ENCODE measurements at places on chromosomes 6 and 20. TPM values are rescaled to one million over a fixed set of nuclear protein-coding genes. Genes with fewer than 3 reads are reported as not detected.

GRCh38 chr6:127481628-127482027 is 22.4 kb upstream of the KIAA0408 start:
- H3K4me1 ChIP-seq: peaks cover 45% of the 10 kb centered on the region
- H3K36me3 ChIP-seq: no peaks in the 10 kb centered on the region
- no peak for DNase-seq
- H3K27ac ChIP-seq: peak overlapping the region; percentile 75
- no peaks in the 10 kb centered on the region for H3K27me3 ChIP-seq
- H3K4me3 ChIP-seq: no peak overlapping the region

- no peak overlapping the region for H3K27ac ChIP-seq
- no peaks in the 10 kb centered on the region for H3K36me3 ChIP-seq
- no peak overlapping the region for H3K4me3 ChIP-seq
Observed at GRCh38 chr20:57428324-57429158, 37.3 kb downstream of the RBM38 start.

GRCh38 chr6:38495922-38496635 is 143.7 kb downstream of the BTBD9 start:
- no peak overlapping the region for H3K27ac ChIP-seq
- H3K4me3 ChIP-seq: no peak overlapping the region
- H3K36me3 ChIP-seq: no peaks in the 10 kb centered on the region
- H3K27me3 ChIP-seq: no peaks in the 10 kb centered on the region

DNA sequence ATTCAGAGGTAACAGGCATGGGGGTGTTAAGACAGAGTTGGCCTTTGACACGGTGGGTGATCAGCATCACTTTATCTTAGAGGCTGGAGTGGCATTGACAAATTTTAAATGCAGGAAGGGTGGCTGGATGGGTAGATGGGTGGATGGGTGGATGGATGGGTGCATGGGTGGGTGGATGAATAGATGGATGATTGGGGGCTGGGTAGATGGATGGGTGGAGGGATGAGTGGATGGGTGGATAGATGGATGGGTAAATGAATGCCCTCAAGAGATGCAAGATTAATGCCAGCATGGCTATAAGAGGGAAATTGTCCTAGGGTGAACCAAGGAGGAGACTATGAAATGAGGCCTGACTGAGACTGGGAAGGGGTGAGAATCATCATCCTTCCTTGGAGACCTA is 18.4 kb downstream of the ITPR3 start:
- H3K27me3 ChIP-seq: no peaks in the 10 kb centered on the region
- H3K36me3 ChIP-seq: no peaks in the 10 kb centered on the region
- DNase-seq: no peak
- no peak overlapping the region for H3K4me3 ChIP-seq
- H3K27ac ChIP-seq: no peak overlapping the region

- H3K27me3 ChIP-seq: no peaks in the 10 kb centered on the region
- no peak overlapping the region for H3K4me3 ChIP-seq
- no peaks in the 10 kb centered on the region for H3K36me3 ChIP-seq
- no peak overlapping the region for H3K27ac ChIP-seq
- DNase-seq: no peak
Observed at GRCh38 chr20:59632541-59633113, 28.3 kb downstream of the PHACTR3 start.

GRCh38 chr6:15288856-15289255 is 43.0 kb downstream of the JARID2 start:
- DNase-seq: peak; percentile 36
- H3K36me3 ChIP-seq: no peaks in the 10 kb centered on the region
- H3K27ac ChIP-seq: no peak overlapping the region
- H3K4me3 ChIP-seq: no peak overlapping the region

MAP3K5 gene
- total RNA-seq: 7.4 TPM

DNA sequence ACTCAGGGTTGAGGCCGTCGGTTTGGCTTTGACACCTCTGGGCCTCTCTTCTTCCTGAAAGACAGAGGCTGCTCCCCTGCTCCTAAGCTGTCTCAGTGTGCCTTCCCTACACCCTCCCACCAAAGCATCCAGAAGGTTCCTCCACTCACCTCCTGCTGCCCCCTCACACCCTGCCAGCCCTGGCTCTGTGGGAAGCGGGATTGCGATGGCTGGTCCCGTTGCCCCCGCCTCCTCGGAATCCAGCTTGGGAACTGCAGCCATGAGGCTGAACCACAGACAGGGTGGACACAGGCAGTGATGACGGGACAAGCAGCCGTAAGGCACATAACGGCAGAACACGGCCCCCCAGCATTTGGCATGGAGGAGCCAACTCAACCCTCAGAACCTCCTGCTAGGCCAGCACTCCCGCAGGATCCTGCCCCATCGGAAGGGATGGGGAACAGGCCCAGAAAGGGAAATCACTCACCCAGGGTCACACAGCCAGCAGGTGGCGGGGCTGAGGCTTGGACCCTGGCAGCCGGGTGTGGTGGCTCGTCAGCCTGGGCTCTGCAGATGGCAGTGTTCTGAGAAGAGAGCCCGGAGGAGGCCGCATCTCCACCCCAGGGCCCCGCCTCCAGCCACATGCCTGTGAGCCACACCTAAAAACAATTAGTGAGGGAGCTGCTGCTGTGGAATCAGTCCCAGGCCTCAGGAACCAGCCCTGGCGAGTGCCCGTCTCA is 139.6 kb downstream of the PHACTR3 start:
- no peaks in the 10 kb centered on the region for H3K27me3 ChIP-seq
- no peak for DNase-seq
- no peak overlapping the region for H3K4me3 ChIP-seq
- H3K27ac ChIP-seq: no peak overlapping the region

MAN1A1 gene
- total RNA-seq: 67.2 TPM

GRCh38 chr6:51459958-51460357 is 627.5 kb downstream of the PKHD1 start:
- H3K27ac ChIP-seq: no peak overlapping the region
- no peak for DNase-seq
- H3K27me3 ChIP-seq: no peaks in the 10 kb centered on the region
- H3K36me3 ChIP-seq: no peaks in the 10 kb centered on the region

- peaks cover 33% of the 10 kb centered on the region for H3K36me3 ChIP-seq
- H3K4me3 ChIP-seq: no peak overlapping the region
- peak; percentile 27 for DNase-seq
- no peaks in the 10 kb centered on the region for H3K4me1 ChIP-seq
- H3K27ac ChIP-seq: no peak overlapping the region
Observed at GRCh38 chr6:15518057-15518456, 144.8 kb downstream of the DTNBP1 start.

ACTL10 gene
- 2.2 TPM for total RNA-seq

DNA sequence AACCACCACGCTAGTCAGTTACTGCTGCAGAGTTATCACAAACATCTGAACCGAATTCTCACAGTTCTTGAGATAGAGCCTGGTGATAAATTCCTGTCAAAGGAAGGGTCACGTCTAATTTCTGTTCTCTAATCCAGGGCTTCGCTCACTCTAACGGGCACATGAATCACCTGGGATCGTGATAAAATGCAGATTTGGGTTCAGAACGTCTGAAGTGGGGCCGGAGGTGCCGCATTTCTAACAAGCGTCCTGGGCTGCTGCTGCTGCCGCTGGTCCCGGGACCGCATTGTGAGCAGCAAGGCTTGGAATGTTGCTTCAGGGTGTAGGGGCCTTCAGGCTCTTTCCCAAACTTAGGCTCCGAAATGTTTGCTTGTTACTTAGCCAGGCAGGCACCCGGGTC is 264.1 kb downstream of the CDC5L start:
- no peaks in the 10 kb centered on the region for H3K27me3 ChIP-seq
- DNase-seq: no peak
- peaks cover 36% of the 10 kb centered on the region for H3K4me1 ChIP-seq
- H3K36me3 ChIP-seq: no peaks in the 10 kb centered on the region

RAET1E gene
- 0.36 TPM for total RNA-seq

DNA sequence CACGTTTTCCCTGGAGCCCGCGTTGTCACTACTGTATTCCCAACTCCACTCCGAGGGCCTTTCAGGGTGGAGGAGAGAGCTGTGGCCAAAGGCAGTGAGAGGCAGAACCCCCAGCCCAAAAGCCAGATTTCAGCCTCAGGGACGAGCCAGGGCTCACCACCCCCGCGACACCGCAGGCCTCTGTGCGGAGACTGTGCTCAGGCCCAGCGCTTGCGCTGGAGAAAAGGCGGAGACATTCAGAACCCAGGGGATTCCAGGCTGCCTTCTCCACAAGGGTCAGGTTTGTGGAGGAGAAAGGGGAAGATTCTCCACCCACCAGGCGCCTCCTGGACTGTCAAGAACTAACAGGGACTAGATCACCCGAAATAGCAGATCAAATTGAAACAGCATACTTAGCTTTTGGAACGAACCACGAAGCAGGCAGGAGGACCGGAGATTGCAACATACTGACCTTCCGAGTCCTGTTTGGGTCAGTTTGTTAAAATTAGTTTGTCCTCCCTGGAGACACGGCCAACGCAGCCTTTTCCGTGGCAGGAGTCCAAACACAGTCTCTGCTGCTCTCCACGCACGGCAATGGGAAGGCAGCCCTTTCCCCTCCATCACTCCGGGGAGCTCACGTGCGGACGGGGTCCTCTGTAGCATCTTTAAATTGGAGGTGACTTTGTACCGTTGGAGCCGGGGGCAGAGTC is 14.4 kb downstream of the DLL1 start:
- peaks cover 9% of the 10 kb centered on the region for H3K27me3 ChIP-seq
- no peak overlapping the region for H3K27ac ChIP-seq
- peaks cover 10% of the 10 kb centered on the region for H3K4me1 ChIP-seq

DNA sequence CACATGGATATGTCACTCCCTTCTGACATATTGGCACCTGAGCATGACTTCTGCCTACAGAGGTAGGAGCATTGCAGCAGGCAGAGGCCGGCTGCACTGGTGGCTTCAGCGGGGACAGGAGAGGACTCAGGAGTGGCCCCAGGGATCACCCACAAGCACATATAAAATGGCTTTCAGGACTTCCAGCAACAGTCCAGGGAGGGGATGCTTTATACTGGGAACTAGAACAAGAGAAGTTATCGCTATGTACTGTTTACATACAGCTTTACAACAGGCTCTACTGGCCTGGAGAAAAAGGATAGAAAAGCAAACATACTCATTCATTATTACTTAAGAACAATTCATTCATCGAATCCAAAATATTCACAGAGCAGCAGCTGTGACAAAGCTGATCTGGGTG is 337.8 kb downstream of the THBS2 start:
- H3K4me1 ChIP-seq: peaks cover 9% of the 10 kb centered on the region
- DNase-seq: no peak
- no peak overlapping the region for H3K27ac ChIP-seq
- no peaks in the 10 kb centered on the region for H3K27me3 ChIP-seq

DNA sequence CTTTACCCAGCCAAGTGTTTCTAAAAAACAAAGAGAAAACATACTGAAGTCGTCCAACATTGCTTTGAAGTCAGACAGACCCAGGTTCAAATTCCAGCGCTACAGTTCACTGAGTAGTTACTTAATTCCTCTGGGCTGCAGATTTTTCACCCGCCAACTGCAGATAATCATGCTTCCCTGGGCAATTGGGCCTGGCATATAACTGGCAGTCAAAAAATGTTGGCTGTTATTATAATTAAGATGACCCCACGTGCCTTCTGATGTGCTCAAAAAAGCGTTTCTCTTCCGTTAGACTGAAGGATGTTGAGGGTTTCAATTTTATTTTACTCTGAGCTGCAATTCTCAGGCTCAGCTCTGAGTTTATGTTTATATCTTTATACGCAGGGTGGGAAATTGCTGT is 156.1 kb upstream of the CITED2 start:
- H3K27me3 ChIP-seq: no peaks in the 10 kb centered on the region
- no peaks in the 10 kb centered on the region for H3K36me3 ChIP-seq
- peaks cover 17% of the 10 kb centered on the region for H3K4me1 ChIP-seq

FKBP1C gene
- 1.1 TPM for total RNA-seq

- H3K4me1 ChIP-seq: peaks cover 14% of the 10 kb centered on the region
- no peak overlapping the region for H3K27ac ChIP-seq
- no peak overlapping the region for H3K4me3 ChIP-seq
- peaks cover 33% of the 10 kb centered on the region for H3K27me3 ChIP-seq
- DNase-seq: peak; percentile 92
Observed at GRCh38 chr6:30002871-30003270, 58.2 kb upstream of the POLR1H start.

GRCh38 chr6:113697632-113698410 is 159.3 kb upstream of the MARCKS start:
- H3K4me3 ChIP-seq: no peak overlapping the region
- no peaks in the 10 kb centered on the region for H3K36me3 ChIP-seq
- no peaks in the 10 kb centered on the region for H3K27me3 ChIP-seq
- no peak overlapping the region for H3K27ac ChIP-seq
- peaks cover 38% of the 10 kb centered on the region for H3K4me1 ChIP-seq
- peak; percentile 65 for DNase-seq

DNA sequence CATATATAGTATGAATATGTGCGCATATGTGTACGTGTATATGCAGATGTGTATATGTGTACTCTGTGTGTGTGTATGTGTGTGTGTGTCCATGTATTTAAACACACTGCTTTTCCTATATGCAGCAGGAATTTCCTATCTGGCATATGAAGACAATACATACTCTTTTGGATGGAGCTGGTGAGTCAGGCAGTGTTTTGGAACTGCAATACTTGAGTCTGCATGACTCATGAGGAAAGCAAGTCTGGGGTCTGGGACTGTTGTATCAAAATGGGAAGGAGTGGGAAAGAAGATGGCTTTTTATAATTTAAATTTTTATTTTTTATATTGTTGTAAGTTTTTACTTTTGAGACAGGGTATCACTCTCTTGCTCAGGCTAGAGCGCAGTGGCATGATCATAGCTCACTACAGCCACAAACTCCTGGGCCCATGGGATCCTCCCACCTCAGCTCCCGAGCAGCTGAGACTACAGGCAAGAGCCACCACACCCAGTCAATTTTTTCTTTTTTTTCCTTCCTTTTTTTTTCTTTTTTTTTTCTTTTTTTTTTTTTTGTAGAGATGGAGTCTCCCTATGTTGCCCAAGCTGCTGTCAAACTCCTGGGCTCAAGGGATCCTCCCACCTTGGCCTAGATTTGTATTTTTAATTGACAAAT is 72.2 kb downstream of the ATXN1 start:
- no peaks in the 10 kb centered on the region for H3K27me3 ChIP-seq
- peaks cover 37% of the 10 kb centered on the region for H3K4me1 ChIP-seq
- H3K4me3 ChIP-seq: no peak overlapping the region

ANGPT4 gene
- under 0.01 TPM for total RNA-seq

GRCh38 chr6:1910621-1911407 is 301.1 kb downstream of the FOXC1 start:
- H3K27me3 ChIP-seq: no peaks in the 10 kb centered on the region
- H3K36me3 ChIP-seq: no peaks in the 10 kb centered on the region

MTG2 gene
- total RNA-seq: 25.0 TPM

DNA sequence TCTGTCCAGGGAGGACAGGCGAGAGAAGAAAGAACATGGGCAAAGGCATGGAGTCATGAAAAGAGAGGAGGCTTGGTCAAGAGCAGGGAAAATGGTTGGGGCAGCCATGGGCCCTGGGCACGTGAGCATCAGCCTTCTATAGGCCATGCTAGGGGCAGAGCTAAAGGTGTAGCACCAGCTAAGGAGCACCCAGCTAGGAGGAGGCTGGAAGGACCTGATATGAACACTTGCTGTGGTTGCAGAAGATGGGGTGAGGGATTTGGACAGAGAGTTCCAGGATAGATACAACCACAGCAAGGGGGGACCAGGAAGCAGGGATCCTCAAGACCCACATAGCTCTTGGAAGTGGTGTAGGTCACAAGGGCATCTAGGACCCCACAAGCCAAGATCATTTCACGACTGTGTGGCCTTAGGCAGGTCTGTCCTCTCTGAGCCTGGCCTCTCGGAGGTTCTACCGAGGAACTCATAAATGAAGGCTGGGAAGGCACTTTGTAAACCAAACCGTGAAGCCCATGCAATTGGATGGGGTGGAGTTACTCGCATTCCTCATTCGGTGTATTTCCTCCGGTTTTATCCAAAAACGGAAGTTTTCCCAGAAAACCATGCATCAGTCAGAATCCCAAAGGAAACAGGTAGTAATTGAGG is 74.0 kb upstream of the TOP1 start:
- no peak overlapping the region for H3K27ac ChIP-seq
- H3K4me3 ChIP-seq: no peak overlapping the region
- H3K27me3 ChIP-seq: no peaks in the 10 kb centered on the region

- H3K4me1 ChIP-seq: peaks cover 9% of the 10 kb centered on the region
- no peaks in the 10 kb centered on the region for H3K36me3 ChIP-seq
- no peak overlapping the region for H3K4me3 ChIP-seq
Observed at GRCh38 chr6:148370176-148370575, 27.5 kb downstream of the SASH1 start.
